ENCODE measurements at places on chromosomes 3 and 15.
A peak's percentile ranks its signal among the peaks of the same experiment; 100 is the strongest.

- H3K4me1 ChIP-seq = peaks cover 7% of the 10 kb centered on the region
- no peaks in the 10 kb centered on the region for H3K36me3 ChIP-seq
- H3K4me3 ChIP-seq = no peak overlapping the region
- H3K27ac ChIP-seq = no peak overlapping the region
These were observed 83.0 kb downstream of the AKAP13 start for GRCh38 chr15:85463276-85463892.

DNA sequence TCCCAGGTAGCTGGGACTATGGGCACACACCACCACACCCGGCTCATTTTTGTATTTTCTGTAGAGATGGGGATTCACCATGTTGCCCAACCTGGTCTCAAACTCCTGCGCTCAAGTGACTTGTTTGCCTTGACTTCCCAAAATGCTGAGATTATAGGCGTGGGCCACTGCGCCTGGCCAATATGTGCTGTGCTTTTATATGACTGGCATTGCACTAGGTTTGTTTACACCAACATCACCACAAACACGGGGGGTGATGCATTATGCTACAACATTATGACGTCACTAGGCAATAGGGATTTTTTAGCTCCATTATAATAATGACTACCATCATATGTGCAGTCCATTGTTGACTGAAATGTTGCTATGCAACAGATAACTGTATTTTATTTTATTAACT is 6.9 kb downstream of the APH1B start:
- H3K36me3 ChIP-seq = no peaks in the 10 kb centered on the region
- no peak overlapping the region for H3K27ac ChIP-seq
- DNase-seq = no peak

DNA sequence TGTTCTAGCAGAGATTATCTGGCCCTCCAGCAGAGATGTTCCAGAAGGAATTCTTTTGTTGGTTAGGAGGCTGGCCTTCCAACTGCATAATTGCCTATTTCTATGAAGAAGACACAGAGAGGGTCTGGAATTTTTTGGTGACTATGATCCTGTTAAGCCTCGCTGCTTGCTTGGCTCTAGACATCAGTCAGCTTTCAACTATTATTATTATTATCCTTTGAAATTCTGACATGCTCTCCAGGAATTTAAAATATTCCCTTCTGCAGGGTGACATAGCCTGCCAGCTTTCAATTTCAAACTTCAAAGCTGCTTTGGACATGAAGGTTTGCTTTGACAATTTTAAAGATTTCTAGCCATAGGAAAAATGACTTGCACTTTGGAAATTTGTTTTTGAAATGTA is 26.3 kb upstream of the ZNF148 start:
- H3K27me3 ChIP-seq = no peaks in the 10 kb centered on the region
- no peak overlapping the region for H3K27ac ChIP-seq
- no peak for DNase-seq
- no peaks in the 10 kb centered on the region for H3K4me1 ChIP-seq

GRCh38 chr3:12294885-12295580 is 6.2 kb downstream of the PPARG start:
- no peak for DNase-seq
- H3K27me3 ChIP-seq = no peaks in the 10 kb centered on the region
- H3K4me1 ChIP-seq = no peaks in the 10 kb centered on the region

- no peaks in the 10 kb centered on the region for H3K36me3 ChIP-seq
- H3K27me3 ChIP-seq = no peaks in the 10 kb centered on the region
- DNase-seq = no peak
- peaks cover 33% of the 10 kb centered on the region for H3K4me1 ChIP-seq
These were observed 39.8 kb downstream of the PXYLP1 start for GRCh38 chr3:141271279-141272030.

- no peaks in the 10 kb centered on the region for H3K27me3 ChIP-seq
- H3K36me3 ChIP-seq = no peaks in the 10 kb centered on the region
- no peak for DNase-seq
- no peak overlapping the region for H3K27ac ChIP-seq
These were observed 116.1 kb downstream of the KLF13 start for GRCh38 chr15:31442699-31443111.

- peak overlapping the region; percentile 80 for H3K27ac ChIP-seq
- no peaks in the 10 kb centered on the region for H3K27me3 ChIP-seq
- no peaks in the 10 kb centered on the region for H3K36me3 ChIP-seq
- H3K4me3 ChIP-seq = no peak overlapping the region
- no peak for DNase-seq
These were observed 50.2 kb downstream of the SMAD3 start for GRCh38 chr15:67115586-67115969.

DNA sequence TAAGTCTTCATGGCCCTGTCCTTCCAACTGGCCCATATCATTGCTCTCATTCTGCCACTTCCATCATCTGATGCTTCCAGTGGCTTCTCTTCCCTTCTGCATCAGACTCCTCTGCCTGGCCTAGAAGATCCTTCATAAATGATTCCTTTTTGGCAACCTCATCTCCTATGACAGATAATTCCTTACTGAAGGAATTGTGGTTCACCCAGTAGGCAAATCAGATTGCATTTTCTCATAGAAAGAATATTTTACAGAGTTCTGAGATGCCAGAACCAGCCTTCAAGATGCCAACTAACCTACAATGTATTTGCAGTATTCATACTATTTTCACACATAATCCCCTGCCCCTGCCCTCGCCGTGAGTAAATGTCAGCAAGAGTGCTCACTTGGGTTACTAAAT is 423.0 kb upstream of the TGFBR2 start:
- no peaks in the 10 kb centered on the region for H3K36me3 ChIP-seq
- no peak overlapping the region for H3K27ac ChIP-seq
- no peaks in the 10 kb centered on the region for H3K27me3 ChIP-seq
- H3K4me3 ChIP-seq = no peak overlapping the region
- H3K4me1 ChIP-seq = no peaks in the 10 kb centered on the region

- no peak for DNase-seq
- no peaks in the 10 kb centered on the region for H3K36me3 ChIP-seq
- no peaks in the 10 kb centered on the region for H3K27me3 ChIP-seq
- H3K27ac ChIP-seq = peak overlapping the region; percentile 82
- H3K4me3 ChIP-seq = peak overlapping the region; percentile 32
These were observed 35.3 kb downstream of the KLF13 start for GRCh38 chr15:31361764-31362515.

- H3K4me3 ChIP-seq = no peak overlapping the region
- no peaks in the 10 kb centered on the region for H3K36me3 ChIP-seq
- no peak for DNase-seq
- H3K27me3 ChIP-seq = no peaks in the 10 kb centered on the region
These were observed 42.9 kb downstream of the FNDC3B start for GRCh38 chr3:172082269-172082668.

DNA sequence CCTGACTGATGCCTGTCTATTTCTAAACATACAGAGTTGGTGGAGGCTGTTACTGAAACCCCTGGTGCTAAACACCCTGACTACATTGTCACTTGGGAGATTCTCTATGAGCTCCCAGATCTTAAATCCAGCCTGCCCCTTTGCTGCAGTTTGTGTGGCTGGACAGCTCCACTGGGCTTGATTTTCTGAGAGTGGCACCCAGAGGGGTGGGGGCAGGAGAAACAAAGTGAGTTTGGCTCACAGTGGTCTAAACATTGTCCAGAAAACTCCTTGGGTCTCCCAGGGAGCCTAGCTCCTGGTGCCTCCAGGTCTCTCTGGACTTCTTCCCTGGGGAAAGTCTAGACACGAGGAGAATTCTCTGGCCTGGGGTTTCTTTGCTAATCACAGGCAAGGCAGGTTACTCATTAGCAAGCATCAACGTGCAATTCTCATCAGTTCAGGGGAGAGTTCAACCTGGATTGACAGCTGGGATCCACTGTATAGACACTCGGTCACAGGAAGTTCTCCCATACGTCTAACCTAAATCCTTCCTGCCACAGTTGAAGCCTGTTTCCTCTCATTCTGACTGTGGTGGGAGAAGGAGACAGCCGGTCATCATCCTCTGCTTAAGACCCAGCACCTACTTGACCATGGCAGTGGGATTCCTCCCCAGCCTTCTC is 7.1 kb upstream of the DLL4 start:
- no peak overlapping the region for H3K4me3 ChIP-seq
- no peak overlapping the region for H3K27ac ChIP-seq
- H3K36me3 ChIP-seq = no peaks in the 10 kb centered on the region

DNA sequence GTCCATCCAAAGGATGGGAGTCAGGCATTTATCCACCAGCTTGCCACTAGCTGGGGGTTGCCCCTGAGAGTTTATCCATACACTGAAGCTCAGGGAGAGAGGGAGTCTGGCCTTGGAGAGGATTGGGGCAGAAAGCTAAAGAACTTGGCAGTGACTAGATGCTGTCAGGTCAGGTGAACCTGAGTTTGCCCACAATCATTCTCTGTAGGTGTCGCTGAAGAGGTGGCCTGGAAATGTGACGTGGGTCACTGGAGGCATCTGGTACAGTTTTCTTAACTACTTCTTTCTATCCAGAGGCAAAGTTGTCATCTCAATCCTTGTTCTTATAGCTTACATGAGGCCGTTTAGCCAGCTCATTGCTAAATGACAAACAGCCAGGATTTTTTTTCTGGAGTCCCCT is 298.0 kb upstream of the CTNNB1 start:
- H3K4me1 ChIP-seq = no peaks in the 10 kb centered on the region
- no peaks in the 10 kb centered on the region for H3K27me3 ChIP-seq
- DNase-seq = no peak

GRCh38 chr3:115325539-115325938 is 178.5 kb upstream of the ZBTB20 start:
- no peaks in the 10 kb centered on the region for H3K27me3 ChIP-seq
- no peak for DNase-seq
- H3K36me3 ChIP-seq = no peaks in the 10 kb centered on the region

DNA sequence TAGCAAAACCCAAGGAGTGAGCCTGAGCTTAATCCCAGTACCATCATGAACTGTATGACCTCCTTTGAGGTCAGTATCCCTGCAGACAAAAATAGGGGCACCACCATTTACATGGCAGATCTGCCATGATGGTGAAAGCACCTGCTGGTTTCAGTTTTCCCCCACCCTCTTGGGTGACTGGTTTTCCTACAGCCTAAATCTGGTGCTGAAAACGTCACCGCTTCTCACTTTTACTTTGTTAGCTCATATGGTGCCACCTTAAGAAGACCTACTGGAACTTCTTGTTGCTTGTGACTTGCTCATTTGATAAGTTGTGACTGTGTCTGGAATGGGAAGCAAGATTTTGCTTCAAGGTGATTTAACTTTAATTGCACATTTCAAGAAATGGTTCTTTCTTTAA is 5.1 kb downstream of the PPP1R2 start:
- H3K4me1 ChIP-seq = peaks cover 82% of the 10 kb centered on the region
- no peaks in the 10 kb centered on the region for H3K36me3 ChIP-seq
- H3K27me3 ChIP-seq = no peaks in the 10 kb centered on the region
- H3K4me3 ChIP-seq = no peak overlapping the region

GRCh38 chr15:88800026-88800425 is 3.2 kb upstream of the ACAN start:
- no peaks in the 10 kb centered on the region for H3K36me3 ChIP-seq
- H3K27me3 ChIP-seq = peaks cover 5% of the 10 kb centered on the region
- DNase-seq = no peak
- H3K4me3 ChIP-seq = no peak overlapping the region
- no peak overlapping the region for H3K27ac ChIP-seq

DNA sequence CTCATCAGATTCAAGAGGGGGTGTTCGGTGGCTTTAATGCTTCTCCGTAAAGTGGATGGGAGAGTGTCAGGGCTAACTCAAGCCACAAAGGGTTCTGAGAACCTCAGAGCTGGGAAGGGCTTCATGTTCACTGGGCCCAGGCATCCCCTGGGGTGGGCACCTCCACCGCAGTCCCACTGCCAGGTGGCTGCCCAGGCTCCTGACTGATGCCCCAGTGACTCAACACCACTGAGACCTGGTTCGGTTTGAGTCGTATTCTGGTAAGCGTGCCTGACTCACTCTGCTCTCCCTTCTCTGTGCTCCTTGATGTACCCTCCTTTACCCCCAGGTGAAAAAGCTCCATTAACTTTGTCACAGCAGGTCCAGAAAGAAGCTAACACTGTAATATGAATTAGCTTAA is 304.6 kb downstream of the RPLP1 start:
- DNase-seq = no peak
- H3K4me1 ChIP-seq = peaks cover 88% of the 10 kb centered on the region
- H3K27me3 ChIP-seq = no peaks in the 10 kb centered on the region
- H3K36me3 ChIP-seq = no peaks in the 10 kb centered on the region
- H3K4me3 ChIP-seq = no peak overlapping the region
- H3K27ac ChIP-seq = no peak overlapping the region

- no peaks in the 10 kb centered on the region for H3K4me1 ChIP-seq
- no peak for DNase-seq
- H3K4me3 ChIP-seq = no peak overlapping the region
- no peaks in the 10 kb centered on the region for H3K27me3 ChIP-seq
These were observed 12.6 kb upstream of the GOLGA6L7 start for GRCh38 chr15:28861031-28861534.

DNA sequence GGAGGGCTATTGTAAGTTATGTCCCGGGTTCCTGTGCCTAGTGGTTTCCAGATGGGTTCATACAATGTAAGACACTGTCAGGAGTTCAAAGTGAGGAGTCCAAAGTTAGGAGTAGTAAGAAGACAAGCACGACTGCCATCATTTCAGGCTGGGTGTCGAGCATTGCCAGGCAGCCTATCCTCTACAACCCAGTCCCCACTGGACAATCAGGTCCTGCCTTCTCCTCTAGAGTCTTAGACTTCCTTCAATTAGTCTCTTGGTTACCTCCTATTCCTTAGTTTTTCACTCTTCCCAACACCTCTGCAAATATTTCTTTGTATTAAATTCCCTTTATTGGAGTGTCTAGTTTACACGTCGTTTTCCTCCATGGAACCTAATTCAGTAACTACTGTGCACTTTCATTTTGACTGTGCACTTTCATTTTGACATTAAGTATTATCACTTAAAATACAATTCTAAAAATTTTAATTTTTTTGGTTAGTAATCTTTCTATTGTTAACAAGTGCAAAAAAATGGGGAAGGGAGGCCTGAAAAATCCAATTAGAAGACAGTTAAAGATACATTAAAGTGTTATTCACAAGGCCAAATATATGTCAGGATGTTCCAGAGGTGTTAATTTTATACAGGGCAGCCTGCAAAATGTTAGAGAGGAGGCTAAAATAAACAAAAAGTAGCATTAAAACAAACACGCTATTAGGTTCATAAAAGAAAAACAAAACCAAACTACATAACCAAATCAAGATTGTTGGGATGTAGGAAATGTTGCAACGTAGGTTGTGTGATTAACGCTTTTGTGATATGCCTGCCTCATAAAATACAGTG is 155.3 kb downstream of the TBL1XR1 start:
- no peaks in the 10 kb centered on the region for H3K27me3 ChIP-seq
- H3K4me1 ChIP-seq = peaks cover 15% of the 10 kb centered on the region
- no peak overlapping the region for H3K27ac ChIP-seq
- DNase-seq = no peak

DNA sequence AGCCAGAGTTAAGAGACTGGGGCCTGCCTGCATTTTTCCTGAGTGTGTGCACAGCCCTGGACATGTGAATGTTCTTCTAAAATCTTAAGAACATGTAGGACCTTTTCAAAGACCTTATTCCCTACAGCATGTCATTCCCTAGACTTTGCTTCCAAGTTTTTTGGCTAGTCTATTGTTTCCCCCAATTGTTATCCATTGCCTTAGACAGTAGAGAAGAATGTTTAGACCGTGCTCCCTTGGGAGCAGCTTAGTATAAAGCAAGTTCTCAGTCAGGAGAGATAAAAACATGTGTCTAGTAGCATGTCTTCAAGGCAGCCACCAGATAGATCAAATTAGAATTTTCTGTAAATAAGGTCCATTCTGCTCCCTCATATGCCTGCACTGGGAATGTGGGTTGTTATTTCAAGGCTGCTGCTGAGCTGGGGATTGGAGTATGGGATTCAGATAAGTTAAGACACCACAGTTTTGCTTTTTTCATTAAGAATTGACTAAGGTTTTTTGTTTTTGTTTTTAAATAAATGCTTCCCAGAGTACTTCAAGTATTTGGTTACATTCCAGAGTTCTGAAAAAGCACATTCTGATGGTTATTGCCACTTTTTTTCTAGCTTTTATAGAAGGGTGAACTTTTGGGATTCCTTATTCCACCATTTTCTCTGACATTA is 246.7 kb downstream of the RORA start:
- H3K4me1 ChIP-seq = no peaks in the 10 kb centered on the region
- H3K27ac ChIP-seq = no peak overlapping the region
- no peak overlapping the region for H3K4me3 ChIP-seq
- no peaks in the 10 kb centered on the region for H3K27me3 ChIP-seq
- no peaks in the 10 kb centered on the region for H3K36me3 ChIP-seq

Measured in CD4-positive, alpha-beta memory T cell (primary cell).